ENCODE measurements at places on chromosomes 12 and 14.

DNA sequence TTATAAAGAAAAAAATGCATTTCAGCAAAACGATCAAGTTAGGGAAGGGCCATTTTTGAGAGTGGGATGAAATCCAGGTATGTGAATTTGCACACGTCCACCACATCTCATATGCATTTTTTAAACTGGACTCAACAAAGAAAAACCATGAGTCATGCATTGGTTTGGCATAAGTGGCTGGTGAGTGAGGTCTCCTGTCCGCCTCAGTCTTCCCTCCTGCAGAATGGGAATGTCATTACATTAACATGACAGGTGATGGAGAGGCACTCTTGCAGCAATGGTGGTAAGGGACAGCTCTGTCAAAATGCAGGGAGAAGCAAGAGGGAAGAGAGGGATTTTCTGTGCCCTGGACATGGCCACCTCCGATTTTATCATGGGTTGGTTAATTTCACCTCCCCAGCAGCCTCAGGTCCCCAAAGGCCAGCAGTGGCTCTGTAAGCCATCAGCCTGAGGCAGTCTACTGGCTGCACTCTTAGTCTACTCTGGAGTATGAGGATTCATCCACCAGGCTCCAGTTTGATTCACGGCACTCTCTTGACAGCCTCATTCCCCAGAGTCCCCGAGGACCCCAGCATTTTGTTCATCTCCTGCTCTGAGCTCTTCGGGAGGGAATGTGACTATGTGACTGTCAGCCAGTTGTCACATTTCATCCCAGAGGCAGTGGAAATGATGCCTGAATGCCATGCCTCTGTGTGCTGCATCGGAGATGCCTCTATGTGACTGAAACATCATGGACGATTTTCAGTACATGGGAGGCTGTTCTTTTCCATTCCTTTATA lies 17.1 kb upstream of the PWP1 start:
- no peak for DNase-seq

DNA sequence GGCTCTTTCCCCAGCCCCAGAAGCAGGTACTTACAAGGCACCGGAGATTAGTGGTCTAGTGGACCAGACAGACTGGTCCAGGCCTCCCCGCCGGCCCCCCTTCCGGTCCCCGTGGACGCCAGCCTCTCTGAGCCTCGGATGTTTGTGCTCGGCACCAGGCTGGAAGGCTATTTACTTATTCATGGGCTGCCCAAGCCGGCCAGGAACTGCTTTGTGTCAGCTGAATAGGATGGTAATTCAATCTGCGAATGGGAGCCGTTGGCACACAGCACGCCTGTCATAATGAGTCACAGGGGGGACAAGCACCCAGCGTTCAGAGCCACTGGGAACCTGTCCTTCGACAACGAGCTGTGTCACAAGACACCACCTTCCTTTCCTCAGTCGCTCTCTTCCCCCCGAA lies 82.3 kb downstream of the RIMBP2 start:
- DNase-seq, result no peak

GRCh38 chr12:93784339-93785086 lies 107.3 kb downstream of the CRADD start:
- no peak for DNase-seq

DNA sequence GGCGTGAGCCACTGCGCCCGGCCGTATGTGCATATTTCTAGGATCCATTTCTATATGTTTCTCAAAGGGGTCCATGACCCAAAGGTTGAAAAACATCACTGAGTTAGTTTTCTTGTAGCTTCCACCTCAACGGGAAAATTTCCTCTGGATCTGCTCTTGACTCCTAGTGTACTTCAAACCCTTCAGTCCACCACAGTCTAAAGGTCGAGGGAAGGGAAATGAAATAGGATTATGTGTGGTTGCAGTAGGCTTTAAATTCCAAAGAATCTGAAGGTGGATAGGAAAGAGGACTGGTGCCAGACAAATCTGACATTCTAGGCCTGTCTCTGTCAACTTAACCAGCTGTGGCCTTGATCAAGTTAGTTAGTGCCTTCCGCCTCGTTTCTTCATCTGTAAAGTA lies 1.7 kb upstream of the SUOX start:
- DNase-seq, result no peak

DNA sequence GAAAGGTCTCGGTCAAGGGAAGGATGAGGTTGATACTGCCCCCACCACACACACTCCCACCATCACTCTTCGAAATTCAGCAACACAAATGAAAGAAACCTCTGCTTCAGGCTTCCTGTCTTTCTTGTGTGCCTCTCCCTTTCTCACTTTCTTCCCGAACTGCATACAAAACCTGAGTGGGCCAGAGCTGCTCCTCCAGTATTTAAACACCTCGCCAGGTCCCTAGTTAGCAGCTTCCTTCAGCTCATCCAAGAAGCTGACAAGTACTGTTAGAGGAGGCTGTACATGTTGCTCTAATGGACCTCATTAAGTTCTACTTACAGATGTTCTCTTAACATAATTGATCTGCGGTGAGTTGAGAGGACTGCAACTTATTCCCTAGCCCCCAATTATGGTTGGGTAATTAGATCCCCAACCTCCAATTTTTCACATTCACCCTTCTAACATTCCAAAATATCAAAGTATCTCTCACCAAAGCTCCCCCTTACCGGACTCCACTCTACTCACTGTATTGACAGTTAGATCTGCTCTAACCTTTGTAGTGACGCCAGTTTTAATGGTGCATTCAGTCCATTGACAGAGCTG lies 4.1 kb upstream of the LMO3 start:
- DNase-seq, result no peak

DNA sequence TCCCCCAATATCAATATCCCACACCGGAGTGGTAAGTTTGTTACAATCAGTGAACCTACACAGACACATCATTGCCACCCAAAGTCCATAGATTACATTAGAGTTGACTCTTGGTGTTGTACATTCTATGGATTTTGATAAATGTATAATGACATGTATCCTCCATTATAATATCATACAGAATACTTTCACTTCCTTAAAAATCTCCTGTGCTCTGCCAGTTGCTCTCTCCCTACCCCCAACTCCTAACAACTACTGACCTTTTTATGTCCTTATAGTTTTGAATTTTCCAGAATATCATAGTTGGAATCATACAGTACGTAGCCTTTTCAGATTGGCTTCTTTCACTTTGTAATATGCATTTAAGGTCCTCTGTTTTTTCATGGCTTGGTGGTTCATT lies 48.4 kb downstream of the SLC4A8 start:
- DNase-seq, result no peak

GRCh38 chr14:90193925-90194324 lies 62.4 kb upstream of the PSMC1 start:
- no peak for DNase-seq

DNA sequence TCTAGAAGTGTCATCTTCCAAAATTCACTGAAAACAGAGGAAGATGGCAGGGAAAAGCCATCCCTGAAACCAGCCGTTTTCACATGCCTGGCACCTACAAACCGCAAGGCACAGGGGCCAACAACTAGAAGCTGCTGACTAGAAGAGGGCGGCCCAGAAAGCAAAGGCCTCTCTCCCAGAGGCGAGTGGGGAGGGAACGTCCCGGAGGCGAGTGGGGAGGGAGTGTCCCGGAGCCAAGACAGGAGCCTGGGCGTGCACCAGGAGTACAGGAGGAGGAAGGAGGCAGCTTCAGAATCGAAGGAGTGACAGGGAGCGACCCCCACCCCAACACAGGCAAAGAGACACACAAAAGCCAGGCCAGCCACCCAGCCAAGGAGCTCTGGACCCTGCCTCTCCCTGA lies 21.0 kb downstream of the ANKLE2 start:
- no peak for DNase-seq

GRCh38 chr14:75445236-75445635 lies 17.4 kb downstream of the JDP2 start:
- DNase-seq, result no peak

Data from left renal pelvis (tissue), 4 donors.